ENCODE measurements at places on chromosomes 12 and 14. TPM values are rescaled to one million over a fixed set of nuclear protein-coding genes. Genes with fewer than 3 reads are reported as not detected.
A peak's percentile ranks its signal among the peaks of the same experiment; 100 is the strongest.

- no peak overlapping the region for H3K27ac ChIP-seq
- no peak overlapping the region for H3K4me3 ChIP-seq
- DNase-seq: no peak
- no peaks in the 10 kb centered on the region for H3K4me1 ChIP-seq
- no peaks in the 10 kb centered on the region for H3K36me3 ChIP-seq
Measured at GRCh38 chr14:67417633-67418032, 5.7 kb upstream of the PLEK2 start.

GRCh38 chr14:104864267-104865080, 594 bp upstream of the CEP170B start:
- peak overlapping the region; percentile 12 for H3K4me3 ChIP-seq
- DNase-seq: peak; percentile 56
- H3K4me1 ChIP-seq: no peaks in the 10 kb centered on the region
- H3K27me3 ChIP-seq: no peaks in the 10 kb centered on the region

DNA sequence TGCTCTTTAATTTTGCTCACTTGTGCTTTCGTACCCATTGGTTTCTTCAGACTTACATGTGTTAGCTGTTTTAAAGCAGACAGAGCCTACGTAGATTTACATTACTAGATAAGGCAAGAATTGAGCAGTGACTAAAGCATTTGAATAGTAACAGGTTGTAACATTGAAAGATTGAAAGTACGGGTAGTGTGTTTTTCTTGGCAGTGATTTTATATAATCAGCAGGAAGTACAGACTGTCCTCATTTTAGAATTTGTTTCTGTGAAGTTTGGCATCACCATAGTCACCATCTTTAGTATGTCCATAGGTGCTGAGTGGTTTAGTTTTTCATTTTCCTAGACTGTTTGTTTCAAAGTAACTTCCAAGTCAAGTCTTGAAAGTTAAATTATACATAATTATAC, 14.0 kb downstream of the RTRAF start:
- H3K27ac ChIP-seq: peak overlapping the region; percentile 70
- no peak for DNase-seq
- H3K4me3 ChIP-seq: no peak overlapping the region
- H3K27me3 ChIP-seq: no peaks in the 10 kb centered on the region
- H3K4me1 ChIP-seq: peaks cover 4% of the 10 kb centered on the region

GRCh38 chr12:44240186-44240585, 404.3 kb downstream of the TMEM117 start:
- H3K4me1 ChIP-seq: no peaks in the 10 kb centered on the region
- H3K36me3 ChIP-seq: no peaks in the 10 kb centered on the region
- DNase-seq: no peak
- H3K27ac ChIP-seq: no peak overlapping the region
- H3K27me3 ChIP-seq: no peaks in the 10 kb centered on the region

DNA sequence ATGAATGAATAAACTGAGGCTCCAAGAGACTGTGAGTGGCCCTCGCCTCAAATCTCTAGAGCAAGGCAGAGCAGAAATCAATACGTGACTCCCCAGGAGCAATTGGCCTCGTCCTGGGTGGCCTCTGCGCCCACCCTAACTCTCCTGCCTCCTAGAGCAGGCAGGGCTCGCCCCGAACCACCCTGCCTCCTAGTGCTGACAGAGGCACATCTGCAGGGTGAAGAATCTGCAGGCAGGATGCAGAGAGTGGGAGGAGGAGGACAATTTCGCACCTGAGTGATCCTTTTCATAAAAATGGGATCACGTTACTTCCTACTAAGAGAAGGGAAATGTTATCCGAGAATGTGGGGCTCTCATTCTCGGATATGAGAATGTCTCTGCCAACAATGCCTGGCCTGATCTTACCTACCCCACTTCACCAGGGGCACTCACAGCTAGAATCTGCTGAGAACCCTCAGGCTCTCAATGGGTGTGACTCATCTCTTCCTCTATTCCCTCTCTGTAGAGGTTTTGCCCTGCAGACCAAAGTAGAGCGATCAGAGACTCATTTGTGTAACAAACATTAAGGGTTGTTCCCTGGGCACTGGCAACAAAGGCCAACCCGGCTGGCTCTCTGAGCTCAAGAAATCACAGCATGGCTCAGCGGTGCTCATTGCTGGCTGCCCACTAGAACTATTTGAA, 61.7 kb upstream of the BCL2L14 start:
- no peak overlapping the region for H3K27ac ChIP-seq
- H3K36me3 ChIP-seq: no peaks in the 10 kb centered on the region
- peaks cover 5% of the 10 kb centered on the region for H3K4me1 ChIP-seq
- H3K4me3 ChIP-seq: no peak overlapping the region

DNA sequence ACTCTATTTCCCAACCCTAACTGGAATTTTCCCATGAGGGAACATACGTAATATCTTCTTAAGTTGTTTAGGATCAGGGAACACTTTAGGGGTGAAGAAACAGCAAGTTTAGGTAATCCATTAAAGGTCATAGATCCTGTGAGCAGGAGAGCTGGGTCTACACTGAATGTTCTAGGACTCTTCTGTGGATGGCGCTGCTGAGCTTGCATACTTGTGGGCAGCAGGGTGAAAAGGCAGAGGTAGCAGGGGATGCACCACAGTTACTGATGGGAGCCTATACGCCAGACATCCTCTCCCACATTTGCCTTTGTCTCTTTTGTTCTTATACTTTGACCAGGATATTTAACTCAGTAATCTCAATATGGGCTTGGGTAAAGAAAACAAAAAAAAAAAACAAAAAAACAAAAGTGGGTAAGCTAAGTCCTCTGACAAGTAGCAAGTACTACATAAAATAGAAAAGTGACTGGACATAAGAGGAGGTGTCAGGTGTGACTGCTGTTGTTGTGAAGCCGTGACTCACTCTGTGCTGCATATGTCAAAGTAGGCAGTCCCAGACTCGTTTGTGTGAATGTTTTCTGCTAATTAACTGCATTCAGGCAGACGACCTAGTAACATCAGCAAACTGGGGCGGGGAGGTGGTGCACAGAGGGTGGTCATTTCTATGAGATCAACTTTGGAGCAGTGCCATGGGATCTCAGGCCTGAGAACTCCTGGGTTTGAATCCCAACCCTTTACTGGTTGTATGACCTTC, 31.6 kb downstream of the NEUROD4 start:
- DNase-seq: no peak
- no peaks in the 10 kb centered on the region for H3K36me3 ChIP-seq
- no peaks in the 10 kb centered on the region for H3K4me1 ChIP-seq
- H3K27me3 ChIP-seq: no peaks in the 10 kb centered on the region
- no peak overlapping the region for H3K27ac ChIP-seq
- no peak overlapping the region for H3K4me3 ChIP-seq

- H3K4me3 ChIP-seq: no peak overlapping the region
- no peaks in the 10 kb centered on the region for H3K36me3 ChIP-seq
- H3K27ac ChIP-seq: peak overlapping the region; percentile 13
- H3K27me3 ChIP-seq: no peaks in the 10 kb centered on the region
Measured at GRCh38 chr14:68377459-68377858, 415.4 kb downstream of the ZFP36L1 start.

DNA sequence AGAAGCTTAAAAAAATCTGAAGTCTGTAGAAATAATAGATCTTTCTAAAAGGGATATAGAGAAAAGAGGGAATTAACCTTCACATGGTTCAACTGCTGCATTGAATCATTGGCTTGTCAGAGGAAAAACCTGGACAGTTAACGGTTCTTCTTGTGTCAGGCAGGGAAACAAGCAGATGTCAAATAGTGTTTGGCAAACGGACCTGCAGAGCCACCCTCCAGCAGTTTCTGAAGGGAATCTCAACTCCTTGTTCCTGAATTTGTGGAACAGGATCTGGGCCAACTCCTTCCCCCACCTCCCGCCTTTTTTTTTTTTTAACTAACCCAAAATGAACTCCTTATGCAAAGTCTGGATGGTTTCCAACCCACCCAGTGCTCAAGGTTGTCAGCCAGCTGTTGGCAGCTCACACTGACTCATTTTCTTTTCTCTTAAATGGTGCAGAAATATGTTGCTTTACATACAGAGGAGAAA, 187.3 kb downstream of the CAND1 start:
- peaks cover 7% of the 10 kb centered on the region for H3K4me1 ChIP-seq
- DNase-seq: peak; percentile 85
- no peaks in the 10 kb centered on the region for H3K27me3 ChIP-seq
- no peak overlapping the region for H3K27ac ChIP-seq
- no peaks in the 10 kb centered on the region for H3K36me3 ChIP-seq
- no peak overlapping the region for H3K4me3 ChIP-seq

GRCh38 chr12:91811481-91812287, 334.0 kb downstream of the BTG1 start:
- H3K36me3 ChIP-seq: no peaks in the 10 kb centered on the region
- no peaks in the 10 kb centered on the region for H3K4me1 ChIP-seq
- H3K27ac ChIP-seq: no peak overlapping the region
- no peaks in the 10 kb centered on the region for H3K27me3 ChIP-seq

Gene SSTR1
- polyA plus RNA-seq: 2.2 TPM

Gene DAO
- polyA plus RNA-seq: not detected

Gene FGF6
- polyA plus RNA-seq: not detected

Gene KLRF2
- polyA plus RNA-seq: not detected

Gene LRTM2
- 0.06 TPM for polyA plus RNA-seq

Gene OTOGL
- polyA plus RNA-seq: 0.09 TPM

Gene ASIC1
- 0.41 TPM for polyA plus RNA-seq

Gene DYNLL1
- polyA plus RNA-seq: 328 TPM

Gene DACT1
- polyA plus RNA-seq: 3.4 TPM
